ENCODE measurements at places on chromosomes 2 and 18. TPM values are rescaled to one million over a fixed set of nuclear protein-coding genes. Genes with fewer than 3 reads are reported as not detected.

DNA sequence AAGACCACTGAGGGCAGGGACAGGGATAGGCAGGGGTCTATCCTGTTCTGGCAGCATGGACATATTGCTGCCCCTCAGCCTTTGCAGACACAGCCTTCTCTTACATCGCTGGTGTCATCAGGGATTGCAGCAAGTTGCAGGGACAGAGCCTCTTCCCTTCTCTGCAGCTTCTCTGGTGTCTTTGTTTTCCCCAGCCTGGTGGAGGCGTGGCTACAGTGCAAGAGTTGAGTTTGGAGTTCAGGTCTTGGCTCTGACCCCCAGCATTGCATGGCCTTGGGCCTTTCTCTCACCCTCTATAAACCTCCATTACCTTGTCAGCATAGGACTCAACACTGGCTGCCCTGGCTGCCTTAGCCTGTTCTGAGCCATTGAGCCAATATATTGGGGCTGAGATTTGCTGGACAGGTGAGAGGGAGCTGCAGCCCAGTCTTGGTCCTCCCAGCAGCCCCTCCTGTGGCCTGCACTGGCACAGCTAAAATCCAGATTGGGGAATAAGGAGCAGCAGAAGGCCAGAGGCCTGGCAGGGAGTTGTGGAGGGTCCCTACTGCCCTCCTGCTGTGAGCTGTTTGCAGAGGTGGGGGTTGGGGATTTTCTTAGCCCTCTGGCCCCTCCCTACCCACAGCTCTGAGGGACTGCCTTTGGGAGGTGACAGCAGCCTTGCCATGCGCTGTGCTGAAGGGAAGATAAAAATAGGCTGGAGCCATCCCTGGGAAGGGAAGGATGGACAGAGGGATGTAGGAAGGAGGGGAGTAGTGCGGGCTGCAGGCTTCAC lies 22.8 kb downstream of the EHD3 start:
- no peaks in the 10 kb centered on the region for H3K36me3 ChIP-seq
- no peak overlapping the region for H3K4me3 ChIP-seq
- H3K4me1 ChIP-seq = no peaks in the 10 kb centered on the region

- no peaks in the 10 kb centered on the region for H3K27me3 ChIP-seq
- H3K4me3 ChIP-seq = no peak overlapping the region
- no peak overlapping the region for H3K27ac ChIP-seq
- H3K4me1 ChIP-seq = no peaks in the 10 kb centered on the region
- no peaks in the 10 kb centered on the region for H3K36me3 ChIP-seq
Measured at GRCh38 chr2:183892315-183892941, 705.9 kb upstream of the ZNF804A start.

- H3K36me3 ChIP-seq = peaks cover 4% of the 10 kb centered on the region
- no peak overlapping the region for H3K4me3 ChIP-seq
- peaks cover 59% of the 10 kb centered on the region for H3K4me1 ChIP-seq
- no peaks in the 10 kb centered on the region for H3K27me3 ChIP-seq
- H3K27ac ChIP-seq = peak overlapping the region; percentile 50
Measured at GRCh38 chr2:96806468-96807126, 9.5 kb upstream of the CNNM3 start.

DNA sequence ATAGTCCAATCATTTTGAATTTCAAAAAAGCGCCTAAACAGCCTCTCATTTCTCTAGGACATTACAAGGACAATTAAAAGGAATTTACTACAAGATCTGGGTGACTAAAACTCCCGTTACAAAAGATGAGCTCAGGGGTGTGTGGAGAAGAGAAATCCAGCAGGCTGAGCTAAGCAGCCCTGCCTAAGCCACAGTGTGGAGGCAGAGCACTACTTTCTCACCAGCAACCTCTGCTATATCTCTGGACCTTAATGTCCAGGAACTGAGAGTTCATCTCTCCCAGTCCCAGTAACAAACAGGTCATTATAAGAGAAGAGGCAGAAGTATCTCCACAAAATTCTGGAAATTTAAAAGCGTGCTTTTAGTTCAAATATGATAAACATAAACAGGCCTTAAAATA lies 18.9 kb upstream of the ANKRD62 start:
- no peak overlapping the region for H3K4me3 ChIP-seq
- peaks cover 14% of the 10 kb centered on the region for H3K4me1 ChIP-seq
- H3K36me3 ChIP-seq = no peaks in the 10 kb centered on the region
- H3K27me3 ChIP-seq = peaks cover 24% of the 10 kb centered on the region
- H3K27ac ChIP-seq = no peak overlapping the region

GRCh38 chr2:233443511-233444183 lies 89.4 kb downstream of the DGKD start:
- no peak overlapping the region for H3K27ac ChIP-seq
- DNase-seq = peak; percentile 69
- H3K4me1 ChIP-seq = peaks cover 8% of the 10 kb centered on the region
- H3K4me3 ChIP-seq = no peak overlapping the region
- no peaks in the 10 kb centered on the region for H3K27me3 ChIP-seq
- H3K36me3 ChIP-seq = peaks cover 54% of the 10 kb centered on the region

GRCh38 chr2:70551167-70551566 lies 2.5 kb downstream of the TGFA start:
- no peaks in the 10 kb centered on the region for H3K36me3 ChIP-seq
- no peak overlapping the region for H3K27ac ChIP-seq
- H3K4me3 ChIP-seq = no peak overlapping the region
- no peaks in the 10 kb centered on the region for H3K27me3 ChIP-seq

GRCh38 chr18:68263481-68263880 lies 451.4 kb downstream of the TMX3 start:
- no peaks in the 10 kb centered on the region for H3K4me1 ChIP-seq
- H3K36me3 ChIP-seq = no peaks in the 10 kb centered on the region
- H3K4me3 ChIP-seq = no peak overlapping the region
- no peaks in the 10 kb centered on the region for H3K27me3 ChIP-seq
- H3K27ac ChIP-seq = no peak overlapping the region

The DPYSL5 gene
- polyA plus RNA-seq = 0.03 TPM

The NCKAP5 gene
- polyA plus RNA-seq = 0.04 TPM

The CHRNA1 gene
- polyA plus RNA-seq = not detected
